Naive thymus-derived CD8-positive, alpha-beta T cell (primary cell): ENCODE measurements at places on chromosomes 1 and 21.

GRCh38 chr1:211517006-211517405, 25.0 kb upstream of the RD3 start:
- H3K4me3 ChIP-seq, result no peak overlapping the region
- H3K4me1 ChIP-seq, result peaks cover 31% of the 10 kb centered on the region
- DNase-seq, result no peak
- no peaks in the 10 kb centered on the region for H3K36me3 ChIP-seq
- H3K27ac ChIP-seq, result no peak overlapping the region
- peaks cover 6% of the 10 kb centered on the region for H3K27me3 ChIP-seq

- peaks cover 58% of the 10 kb centered on the region for H3K27me3 ChIP-seq
- H3K27ac ChIP-seq, result no peak overlapping the region
- no peak overlapping the region for H3K4me3 ChIP-seq
- no peak for DNase-seq
- H3K36me3 ChIP-seq, result no peaks in the 10 kb centered on the region
Measured at GRCh38 chr1:8211883-8212579, 105.9 kb upstream of the SLC45A1 start.

DNA sequence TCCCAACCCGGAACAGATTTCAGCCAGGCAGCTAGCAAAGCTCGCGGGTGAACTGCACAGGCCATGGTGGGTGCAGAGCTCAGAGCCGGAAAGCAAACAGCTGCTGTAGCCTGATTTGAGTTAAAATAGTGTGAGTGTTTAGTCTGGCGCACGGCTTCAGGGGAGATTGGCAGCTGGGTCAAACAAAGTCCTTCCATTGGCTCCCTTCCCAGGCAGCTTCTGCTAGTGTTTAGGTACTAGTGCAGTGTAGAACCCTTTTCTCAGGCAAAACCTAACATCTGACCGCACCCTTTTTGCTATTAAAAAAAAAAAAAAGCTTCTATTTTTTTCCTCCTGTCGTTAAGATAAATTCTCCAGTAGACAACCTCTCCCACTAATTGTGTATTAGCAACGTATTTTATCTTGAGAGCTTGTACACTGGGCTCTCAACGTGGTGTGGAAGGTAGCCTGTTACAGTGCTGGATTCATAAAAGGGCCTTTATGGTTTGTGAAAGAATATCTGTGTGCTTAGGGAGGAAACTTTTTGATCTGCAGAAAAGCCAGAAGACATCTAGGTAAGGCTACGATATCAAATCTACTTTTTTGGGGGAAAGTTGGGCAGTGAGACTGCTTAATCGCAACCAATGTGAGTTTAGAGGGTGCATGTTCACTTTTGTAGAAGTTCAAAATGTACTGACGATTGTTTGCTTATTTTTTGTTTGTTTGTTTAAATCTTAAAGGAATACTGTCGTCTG, 689.6 kb downstream of the USP25 start:
- no peak for DNase-seq
- H3K36me3 ChIP-seq, result no peaks in the 10 kb centered on the region
- no peaks in the 10 kb centered on the region for H3K4me1 ChIP-seq
- H3K27ac ChIP-seq, result no peak overlapping the region

DNA sequence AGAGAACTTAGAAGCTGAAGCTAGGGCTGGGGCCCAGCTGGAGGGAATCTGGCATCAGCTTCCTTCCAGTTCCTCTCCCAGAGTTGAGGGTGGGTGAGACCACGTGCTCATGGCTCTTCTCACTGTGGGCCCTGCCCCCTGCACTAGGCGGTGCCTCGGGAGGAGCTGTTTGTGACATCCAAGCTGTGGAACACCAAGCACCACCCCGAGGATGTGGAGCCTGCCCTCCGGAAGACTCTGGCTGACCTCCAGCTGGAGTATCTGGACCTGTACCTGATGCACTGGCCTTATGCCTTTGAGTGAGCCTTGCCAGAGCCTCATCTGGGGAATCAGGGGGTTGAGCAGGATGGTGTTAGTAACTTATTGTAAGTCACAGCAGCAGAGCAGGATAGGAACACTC, 16.1 kb downstream of the AKR1A1 start:
- DNase-seq, result no peak
- H3K27me3 ChIP-seq, result no peaks in the 10 kb centered on the region
- H3K4me3 ChIP-seq, result no peak overlapping the region
- no peaks in the 10 kb centered on the region for H3K4me1 ChIP-seq
- H3K36me3 ChIP-seq, result no peaks in the 10 kb centered on the region

GRCh38 chr1:86119214-86119764, 37.3 kb downstream of the COL24A1 start:
- no peak for DNase-seq
- H3K27ac ChIP-seq, result no peak overlapping the region
- no peaks in the 10 kb centered on the region for H3K36me3 ChIP-seq
- no peaks in the 10 kb centered on the region for H3K4me1 ChIP-seq

- H3K27ac ChIP-seq, result no peak overlapping the region
- H3K4me3 ChIP-seq, result no peak overlapping the region
- no peak for DNase-seq
- H3K36me3 ChIP-seq, result no peaks in the 10 kb centered on the region
- peaks cover 9% of the 10 kb centered on the region for H3K27me3 ChIP-seq
Measured at GRCh38 chr1:17948594-17948993, 159.0 kb upstream of the IGSF21 start.

- peaks cover 6% of the 10 kb centered on the region for H3K36me3 ChIP-seq
- no peak for DNase-seq
- H3K4me3 ChIP-seq, result peak overlapping the region; percentile 79
- peak overlapping the region; percentile 87 for H3K27ac ChIP-seq
- H3K27me3 ChIP-seq, result no peaks in the 10 kb centered on the region
Measured at GRCh38 chr1:38997034-38997900, 6.2 kb downstream of the AKIRIN1 start.

DNA sequence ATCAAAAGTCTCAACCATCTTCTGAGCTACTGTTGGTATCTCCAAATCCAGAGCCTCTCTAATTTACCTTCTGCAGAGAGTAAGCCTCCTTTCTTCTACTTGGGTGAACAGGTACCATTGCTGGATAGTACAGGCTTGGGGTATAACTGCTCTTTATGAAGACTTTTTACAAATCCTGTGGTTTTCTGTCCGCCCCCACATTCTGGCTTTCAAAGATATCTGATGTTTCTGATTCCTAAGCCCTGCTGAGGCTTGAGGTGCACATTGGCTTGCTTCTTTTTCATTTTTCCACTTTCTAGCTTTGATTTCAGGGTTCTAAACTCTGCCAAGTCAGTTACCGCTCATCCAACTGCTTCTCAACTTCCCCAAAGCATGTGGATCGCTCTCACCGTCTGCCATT, 37.1 kb downstream of the TENT5C start:
- H3K4me1 ChIP-seq, result peaks cover 2% of the 10 kb centered on the region
- H3K36me3 ChIP-seq, result no peaks in the 10 kb centered on the region
- H3K4me3 ChIP-seq, result no peak overlapping the region
- H3K27ac ChIP-seq, result no peak overlapping the region
- no peak for DNase-seq
- peaks cover 54% of the 10 kb centered on the region for H3K27me3 ChIP-seq

GRCh38 chr1:111592389-111593361, 26.9 kb upstream of the RAP1A start:
- peak overlapping the region; percentile 89 for H3K27ac ChIP-seq
- DNase-seq, result peak; percentile 65
- H3K27me3 ChIP-seq, result no peaks in the 10 kb centered on the region
- peaks cover 59% of the 10 kb centered on the region for H3K4me1 ChIP-seq
- H3K4me3 ChIP-seq, result peak overlapping the region; percentile 67

- DNase-seq, result no peak
- H3K4me1 ChIP-seq, result peaks cover 6% of the 10 kb centered on the region
- H3K27me3 ChIP-seq, result peaks cover 26% of the 10 kb centered on the region
- H3K4me3 ChIP-seq, result no peak within 1 kb of the TSS
Measured at GRCh38 chr1:74673351-74674111, at the start of gene ERICH3. Gene ERICH3 (minus strand): TSS chr1:74673792. CDS start chr1:74673519, 273 bp downstream.

- no peak for DNase-seq
- no peak overlapping the region for H3K27ac ChIP-seq
- H3K4me3 ChIP-seq, result no peak overlapping the region
- H3K36me3 ChIP-seq, result no peaks in the 10 kb centered on the region
- H3K27me3 ChIP-seq, result no peaks in the 10 kb centered on the region
Measured at GRCh38 chr21:44498280-44499210, 41.5 kb downstream of the KRTAP10-1 start.

DNA sequence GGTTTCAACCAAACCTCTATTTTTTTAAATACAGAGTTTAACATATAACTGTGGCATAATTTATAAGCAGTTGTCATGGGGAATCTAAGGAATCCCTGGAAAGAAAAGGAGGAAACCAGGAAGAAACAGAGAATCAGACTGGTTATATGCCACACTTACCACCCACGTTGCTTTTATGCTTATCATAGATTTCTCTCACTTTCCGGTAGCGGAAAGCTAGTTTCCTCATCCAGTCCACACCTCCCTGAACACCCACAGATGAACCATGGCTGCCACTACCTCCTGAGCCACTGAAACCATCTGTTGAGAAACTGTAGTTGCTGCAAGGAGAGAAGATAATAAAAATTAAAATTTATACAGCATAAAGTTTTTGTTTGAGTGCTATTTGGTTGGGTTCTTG, 33.5 kb downstream of the XKR8 start:
- no peak overlapping the region for H3K4me3 ChIP-seq
- H3K27ac ChIP-seq, result peak overlapping the region; percentile 93
- no peaks in the 10 kb centered on the region for H3K27me3 ChIP-seq
- H3K36me3 ChIP-seq, result peaks cover 24% of the 10 kb centered on the region
- no peak for DNase-seq

GRCh38 chr1:93701629-93702028, 20.0 kb upstream of the BCAR3 start:
- H3K27me3 ChIP-seq, result no peaks in the 10 kb centered on the region
- H3K36me3 ChIP-seq, result no peaks in the 10 kb centered on the region
- H3K4me1 ChIP-seq, result no peaks in the 10 kb centered on the region
- no peak for DNase-seq
- H3K27ac ChIP-seq, result no peak overlapping the region

- H3K36me3 ChIP-seq, result no peaks in the 10 kb centered on the region
- H3K27me3 ChIP-seq, result peaks cover 7% of the 10 kb centered on the region
- DNase-seq, result no peak
- H3K4me3 ChIP-seq, result no peak overlapping the region
- H3K4me1 ChIP-seq, result no peaks in the 10 kb centered on the region
- H3K27ac ChIP-seq, result no peak overlapping the region
Measured at GRCh38 chr1:56547977-56548376, 31.4 kb downstream of the PLPP3 start.

DNA sequence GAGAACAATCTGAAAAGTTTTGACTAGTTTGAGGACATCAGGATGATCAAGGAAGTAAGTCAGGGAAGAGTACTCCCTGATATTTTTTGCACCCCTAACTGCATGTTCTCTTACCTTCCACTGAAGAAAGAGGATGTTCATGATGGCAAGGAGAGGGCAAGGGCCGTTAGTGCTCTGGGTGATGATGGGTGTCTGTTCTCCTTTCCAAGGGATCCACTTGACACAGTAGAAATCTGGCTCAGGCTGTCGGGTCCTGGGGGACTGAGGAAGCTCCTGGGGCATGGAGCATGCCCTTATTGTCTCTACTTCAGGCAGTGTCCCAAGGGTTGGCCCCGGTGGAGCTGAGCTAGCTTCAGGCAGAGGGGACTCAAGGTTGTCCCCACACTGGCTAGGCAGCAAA, 4.7 kb downstream of the MINDY1 start:
- H3K36me3 ChIP-seq, result peaks cover 54% of the 10 kb centered on the region
- DNase-seq, result no peak
- H3K27me3 ChIP-seq, result no peaks in the 10 kb centered on the region

DNA sequence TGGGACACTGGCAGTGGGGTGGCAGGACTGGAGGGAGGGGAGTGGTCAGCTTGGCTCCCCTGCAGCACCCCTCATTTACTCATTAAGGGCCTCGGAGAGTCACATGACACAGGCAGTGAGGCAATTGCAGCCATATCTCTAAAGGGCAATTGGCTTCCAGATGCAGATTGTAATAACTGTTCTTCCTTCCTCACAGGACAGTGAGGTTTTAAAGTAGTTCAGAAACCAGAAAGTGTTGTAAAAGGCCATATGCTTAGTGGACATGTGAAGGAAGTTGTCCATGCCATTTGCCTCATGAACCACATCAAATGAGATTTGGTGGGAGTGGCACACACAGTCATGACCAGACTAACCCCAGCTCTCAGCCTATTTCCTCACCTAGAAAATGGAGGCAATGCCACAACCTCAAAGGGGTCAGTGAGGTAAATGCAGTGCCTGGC, 11.1 kb downstream of the MTX1 start:
- H3K4me3 ChIP-seq, result no peak overlapping the region
- no peak for DNase-seq
- H3K27ac ChIP-seq, result peak overlapping the region; percentile 72
- no peaks in the 10 kb centered on the region for H3K36me3 ChIP-seq
- peaks cover 4% of the 10 kb centered on the region for H3K4me1 ChIP-seq
- H3K27me3 ChIP-seq, result no peaks in the 10 kb centered on the region

GRCh38 chr1:45393718-45394302, 53.6 kb upstream of the MUTYH start:
- no peak for DNase-seq
- no peaks in the 10 kb centered on the region for H3K27me3 ChIP-seq
- H3K27ac ChIP-seq, result no peak overlapping the region

- peak overlapping the region; percentile 82 for H3K4me3 ChIP-seq
- H3K27me3 ChIP-seq, result peaks cover 65% of the 10 kb centered on the region
- H3K36me3 ChIP-seq, result no peaks in the 10 kb centered on the region
- H3K4me1 ChIP-seq, result peaks cover 18% of the 10 kb centered on the region
- no peak overlapping the region for H3K27ac ChIP-seq
Measured at GRCh38 chr1:210252621-210253051, 20.0 kb downstream of the SERTAD4 start.

GRCh38 chr1:227748496-227749182, 13.4 kb downstream of the SNAP47 start:
- H3K4me3 ChIP-seq, result no peak overlapping the region
- H3K36me3 ChIP-seq, result peaks cover 9% of the 10 kb centered on the region
- no peak for DNase-seq
- no peak overlapping the region for H3K27ac ChIP-seq
- peaks cover 42% of the 10 kb centered on the region for H3K4me1 ChIP-seq

DNA sequence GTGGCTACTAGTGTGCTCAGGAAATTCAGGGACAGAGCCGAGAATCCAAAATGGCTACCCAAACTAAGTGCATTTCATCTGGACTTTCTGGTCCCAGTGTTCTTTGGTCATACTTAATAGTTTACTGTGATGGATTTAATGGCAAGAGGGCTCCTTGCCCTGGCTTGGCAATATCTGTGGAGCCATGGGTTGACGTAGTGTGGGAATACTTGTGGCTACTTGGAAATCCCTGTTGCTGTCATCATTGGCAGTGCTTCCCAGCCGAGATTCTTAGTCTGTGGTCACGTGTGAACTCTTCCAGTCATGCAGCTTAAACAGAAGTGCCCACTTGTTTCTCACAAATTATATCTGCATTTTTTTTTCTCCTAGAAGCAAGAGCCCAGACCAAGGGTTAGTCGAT, 198.9 kb downstream of the HS2ST1 start:
- H3K4me1 ChIP-seq, result no peaks in the 10 kb centered on the region
- H3K36me3 ChIP-seq, result peaks cover 1% of the 10 kb centered on the region
- no peak for DNase-seq
- no peak overlapping the region for H3K27ac ChIP-seq
